Stimulated activated CD8-positive, alpha-beta memory T cell treated with anti-CD3 and anti-CD28 coated beads, Interleukin-7, amount 100 ng/mL, for 1 hour (primary cell): ENCODE measurements at places on chromosomes 11 and 22.

- no peak for DNase-seq
These were observed 15.8 kb downstream of the UPB1 start for GRCh38 chr22:24510637-24511625.

GRCh38 chr22:37059876-37060449 is 8.4 kb downstream of the KCTD17 start:
- DNase-seq = no peak

- DNase-seq = no peak
These were observed 942 bp upstream of the RPS6KA4 start for GRCh38 chr11:64357904-64358535.

GRCh38 chr22:45197606-45198462 is 34.1 kb downstream of the NUP50 start:
- no peak for DNase-seq

- no peak for DNase-seq
These were observed 18.4 kb upstream of the LRRC55 start for GRCh38 chr11:57163160-57163868.

DNA sequence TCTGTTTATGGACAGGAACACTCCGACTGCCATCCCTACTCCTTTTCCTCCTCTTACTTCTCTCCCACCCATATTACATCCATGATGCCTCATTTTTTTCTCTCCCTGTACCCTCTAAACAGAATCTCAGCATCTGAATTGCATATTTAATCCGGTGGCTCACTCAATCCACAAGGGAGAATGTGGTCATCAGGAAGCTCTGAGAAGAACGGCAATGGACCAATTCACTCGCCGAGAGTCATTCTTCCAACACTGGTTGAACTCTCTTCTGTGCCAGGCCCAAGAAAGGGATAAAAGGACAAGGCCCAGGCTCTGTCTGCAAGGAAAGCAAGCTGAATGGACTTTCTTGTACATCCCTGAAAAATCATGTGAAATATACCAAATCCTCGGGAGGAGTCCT is 15.9 kb downstream of the MAP6 start:
- no peak for DNase-seq

GRCh38 chr22:45551310-45552016 is 48.8 kb downstream of the FBLN1 start:
- DNase-seq = no peak

- DNase-seq = no peak
These were observed 20.4 kb upstream of the LYVE1 start for GRCh38 chr11:10588904-10589303.

- no peak for DNase-seq
These were observed 13.2 kb downstream of the MAP6 start for GRCh38 chr11:75655605-75656004.

DNA sequence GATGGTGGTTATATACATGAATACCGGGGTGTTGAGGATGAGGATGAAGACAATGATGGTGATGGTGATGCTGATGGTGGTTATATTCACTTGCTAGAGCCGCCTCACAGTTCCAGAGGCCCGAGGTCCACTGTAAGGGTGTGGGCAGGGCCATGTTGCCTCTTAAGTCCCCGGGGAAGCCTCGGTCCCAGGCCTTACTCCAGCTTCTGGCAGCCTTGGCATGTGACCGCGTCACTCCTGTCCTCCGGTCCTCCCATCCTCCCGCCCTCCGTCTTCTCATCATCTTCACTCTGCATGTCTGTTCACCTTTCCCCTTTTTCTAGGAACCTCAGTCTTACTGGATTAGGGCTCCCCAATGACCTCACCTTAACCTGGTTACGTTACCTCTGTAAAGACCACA is 54.6 kb downstream of the IGLL1 start:
- DNase-seq = no peak

DNA sequence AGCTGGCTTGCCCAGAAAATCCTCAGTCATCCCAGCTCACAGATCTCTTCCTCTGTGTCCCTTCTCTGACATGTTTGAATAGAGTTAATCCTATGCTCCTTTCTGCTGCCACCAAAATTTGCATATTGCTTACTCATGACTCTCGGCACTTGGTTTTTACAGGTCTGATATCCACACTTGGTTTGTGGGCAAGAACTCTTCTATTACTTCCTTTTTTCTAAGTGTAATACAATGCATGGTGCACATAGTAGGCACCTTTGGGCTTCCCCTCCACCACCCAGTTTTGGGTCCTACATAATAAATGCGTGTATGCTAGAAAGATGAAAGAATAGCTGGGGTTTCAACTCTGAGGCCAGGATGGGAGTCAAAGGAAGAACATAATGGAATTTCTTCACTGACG is 69.7 kb upstream of the GRK3 start:
- no peak for DNase-seq

DNA sequence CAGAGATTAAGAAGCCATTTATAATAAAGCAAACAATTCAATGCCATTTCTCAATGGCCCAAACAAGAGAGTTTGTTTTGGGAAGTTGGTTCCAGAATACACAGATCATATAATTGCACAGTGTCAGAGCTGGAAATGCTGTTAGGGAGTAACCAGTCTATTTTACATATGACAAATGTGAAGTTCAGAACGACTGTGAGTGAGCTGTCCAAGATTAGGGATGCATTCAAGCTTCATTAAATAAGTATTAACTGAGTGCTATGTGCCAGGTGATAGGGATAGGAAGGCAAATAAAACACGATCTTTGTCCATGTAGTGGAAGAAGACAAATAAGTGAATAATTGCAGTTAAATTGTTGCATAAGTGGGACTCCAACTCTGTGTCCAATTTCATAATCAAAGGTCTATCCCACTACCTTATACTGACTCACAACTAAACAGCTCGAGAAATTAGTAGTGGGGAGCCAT is 33.1 kb upstream of the PICALM start:
- DNase-seq = no peak

DNA sequence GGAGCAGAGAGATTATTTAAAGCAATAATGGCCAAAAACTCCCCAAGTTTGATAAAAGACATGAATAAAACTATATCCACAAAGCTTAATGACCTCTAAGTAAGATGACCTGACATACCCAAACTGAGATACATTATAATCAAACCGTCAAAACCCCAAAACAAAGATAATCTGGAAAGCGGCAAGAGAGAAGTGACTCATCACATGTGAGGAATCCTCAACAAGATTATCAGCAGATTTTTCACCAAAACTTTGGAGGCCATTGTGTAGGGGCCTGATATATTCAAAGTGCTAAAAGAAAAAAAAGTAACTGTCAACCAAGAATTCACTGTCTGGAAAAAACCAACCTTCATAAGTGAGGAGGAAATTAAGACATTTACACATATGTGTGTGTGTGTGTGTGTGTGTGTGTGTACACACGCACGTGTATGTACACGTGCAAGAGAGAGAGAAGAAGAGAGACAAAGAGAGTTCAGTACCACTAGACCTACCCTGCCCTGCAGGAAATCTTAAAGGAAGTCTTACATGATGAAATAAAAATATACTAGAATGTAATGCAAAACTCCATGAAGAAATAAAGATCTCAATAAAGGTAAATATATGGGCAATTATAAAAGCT is 752.4 kb downstream of the NELL1 start:
- no peak for DNase-seq

- DNase-seq = no peak
These were observed 26.4 kb upstream of the CD5 start for GRCh38 chr11:61075891-61076290.

DNA sequence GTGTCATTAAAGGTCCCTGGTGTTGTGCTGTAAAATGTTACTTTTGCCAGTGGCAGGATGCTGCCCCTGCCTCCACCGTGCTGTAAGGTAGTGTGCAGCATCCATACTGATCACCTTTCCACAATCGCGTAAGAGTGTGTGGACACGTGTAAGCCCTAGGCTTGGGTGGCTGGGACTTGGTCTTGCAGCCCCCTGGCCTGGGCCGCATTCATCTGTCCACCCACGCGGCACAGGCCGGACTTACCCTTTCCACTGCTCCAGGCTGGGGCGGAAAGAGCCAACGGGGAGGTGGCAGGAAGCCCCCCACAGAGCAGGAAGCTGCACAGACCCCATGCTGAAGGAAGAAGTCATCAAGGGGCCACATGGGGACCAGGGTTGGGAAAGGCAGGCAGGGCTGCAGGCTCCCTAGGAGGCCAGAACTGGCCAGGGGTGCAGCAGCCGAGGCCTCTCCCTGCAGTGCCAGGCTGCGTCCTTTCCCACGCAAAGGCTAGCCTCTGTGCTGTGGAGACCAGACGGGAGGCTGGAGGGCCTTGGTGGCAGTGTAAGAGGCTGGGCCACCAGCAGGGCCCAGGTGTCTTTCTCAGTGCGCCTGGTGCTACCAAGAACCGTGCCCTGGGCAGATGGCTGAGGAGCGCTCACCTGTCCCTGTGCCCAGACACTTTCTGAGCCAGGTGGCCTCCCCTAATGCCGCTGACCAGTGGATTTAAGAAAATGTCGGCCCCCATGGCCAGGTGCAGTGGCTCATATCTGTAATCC is 11.7 kb upstream of the TMEM191C start:
- DNase-seq = no peak

GRCh38 chr11:12802418-12803085 is 128.3 kb downstream of the TEAD1 start:
- DNase-seq = no peak

GRCh38 chr11:125286486-125286885 is 121.9 kb downstream of the PKNOX2 start:
- DNase-seq = no peak

GRCh38 chr22:39234472-39234787 is 10.4 kb downstream of the PDGFB start:
- no peak for DNase-seq

GRCh38 chr11:75518771-75519653 is 6.7 kb downstream of the GDPD5 start:
- no peak for DNase-seq

DNA sequence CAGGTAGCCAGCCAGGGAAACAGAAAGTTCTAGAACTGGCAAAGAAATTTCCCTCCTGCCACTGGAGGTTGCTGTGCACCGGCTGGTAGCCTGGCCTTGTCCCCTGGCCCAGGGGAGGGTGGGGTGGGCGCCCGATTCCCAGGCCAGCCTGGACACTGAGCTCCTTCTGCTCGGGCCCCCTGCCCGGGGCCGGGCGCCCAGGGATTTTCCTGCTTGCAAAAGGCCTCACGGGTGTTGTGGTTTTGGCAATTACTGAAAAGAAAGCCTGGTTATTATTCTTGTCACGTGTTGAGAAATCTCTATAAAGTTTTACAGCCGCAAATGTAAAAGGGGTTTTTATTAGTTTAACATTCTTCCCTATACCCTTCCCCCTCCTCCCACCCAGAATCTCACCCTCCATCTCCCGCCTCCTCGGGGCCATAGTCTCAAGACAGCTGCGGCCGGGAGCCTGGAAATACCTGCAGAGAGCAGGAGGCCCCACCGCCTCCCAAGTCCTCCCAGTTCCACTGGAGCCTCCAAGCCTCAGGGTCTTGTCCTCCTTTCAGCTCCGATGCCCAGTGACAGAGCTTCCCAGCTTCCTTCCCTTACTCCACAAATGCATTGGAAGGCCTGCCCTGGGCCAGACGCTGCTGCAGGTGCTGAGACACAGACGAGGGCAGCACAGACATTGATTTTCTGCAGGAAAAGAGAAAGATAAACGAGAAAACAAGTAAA is 1515.6 kb downstream of the TBC1D22A start:
- DNase-seq = no peak

GRCh38 chr11:21635394-21636145 is 557.3 kb upstream of the ANO5 start:
- no peak for DNase-seq

GRCh38 chr22:36702842-36703215 is 723 bp downstream of the CACNG2 start:
- no peak for DNase-seq

DNA sequence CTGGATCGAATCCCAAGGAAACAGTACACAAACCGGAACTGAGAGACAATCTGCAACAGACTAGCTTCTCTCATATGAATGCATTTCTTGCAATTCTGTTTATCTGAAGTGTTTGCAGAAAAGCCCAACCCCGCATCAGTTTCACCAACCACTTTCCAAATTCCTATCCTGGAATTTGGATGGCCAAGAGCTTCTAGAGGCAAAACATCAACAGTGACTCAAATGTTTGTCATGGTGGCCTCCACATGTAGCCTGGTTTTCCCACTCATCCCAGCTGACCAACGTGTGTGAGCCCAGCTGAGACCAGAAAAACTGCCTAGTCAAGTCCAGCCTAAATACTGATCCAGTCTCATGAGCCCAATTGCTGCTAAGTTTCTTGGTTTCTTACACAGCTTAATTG is 8.3 kb upstream of the MIEF1 start:
- DNase-seq = no peak

- DNase-seq = no peak
These were observed at the start of gene SMIM38 for GRCh38 chr11:69155302-69156234. SMIM38 (plus strand) TSS chr11:69155935; CDS start chr11:69157847, 1,912 bp downstream.

- DNase-seq = no peak
These were observed 40.4 kb upstream of the ETS1 start for GRCh38 chr11:128627666-128628324.

- no peak for DNase-seq
These were observed 63.9 kb upstream of the SLC35C1 start for GRCh38 chr11:45741032-45741431.

GRCh38 chr11:87970762-87971161 is 204.5 kb downstream of the RAB38 start:
- DNase-seq = no peak

DNA sequence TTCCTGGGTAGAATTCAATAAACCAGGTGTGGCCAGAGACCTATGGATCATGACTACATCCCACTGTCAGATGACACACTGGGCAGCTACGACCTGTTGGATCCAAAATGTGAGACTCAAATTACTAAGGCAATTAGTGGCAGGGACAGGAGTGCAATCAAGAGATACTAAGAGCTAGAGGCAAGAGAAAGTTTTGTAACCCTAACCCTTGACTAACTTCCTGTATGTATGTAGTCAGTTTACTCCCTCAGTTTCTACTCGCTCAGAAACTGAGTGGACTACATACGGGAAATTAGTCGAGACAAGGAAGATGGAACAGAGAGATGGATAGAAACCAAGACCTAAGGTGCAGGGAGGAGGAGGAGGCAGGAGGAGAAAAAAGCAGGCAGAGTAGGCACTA is 2.7 kb downstream of the CYB5R2 start:
- no peak for DNase-seq

DNA sequence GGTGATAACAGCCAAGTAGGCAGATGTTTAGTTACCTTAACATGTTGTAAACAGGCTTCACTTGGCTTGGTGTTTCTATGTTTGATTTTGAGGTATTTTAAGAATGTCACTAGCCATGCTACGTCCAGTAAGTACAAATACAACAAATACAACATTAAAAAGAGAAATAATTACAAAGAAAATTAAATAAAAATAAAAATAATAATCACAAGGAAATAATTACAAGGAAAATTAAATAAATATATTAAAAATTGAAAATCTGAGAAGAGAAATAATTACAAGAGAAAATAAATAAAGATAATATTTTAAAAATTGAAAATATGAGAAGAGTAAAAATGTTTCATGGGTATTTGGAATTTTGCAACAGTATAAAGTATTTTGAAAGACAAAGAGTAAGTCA is 103.9 kb downstream of the GUCY1A2 start:
- no peak for DNase-seq
